ENCODE measurements at places on chromosomes 13 and 19.

GRCh38 chr13:60164234-60164889, 634 bp upstream of the DIAPH3 start:
- no peak for DNase-seq

DNA sequence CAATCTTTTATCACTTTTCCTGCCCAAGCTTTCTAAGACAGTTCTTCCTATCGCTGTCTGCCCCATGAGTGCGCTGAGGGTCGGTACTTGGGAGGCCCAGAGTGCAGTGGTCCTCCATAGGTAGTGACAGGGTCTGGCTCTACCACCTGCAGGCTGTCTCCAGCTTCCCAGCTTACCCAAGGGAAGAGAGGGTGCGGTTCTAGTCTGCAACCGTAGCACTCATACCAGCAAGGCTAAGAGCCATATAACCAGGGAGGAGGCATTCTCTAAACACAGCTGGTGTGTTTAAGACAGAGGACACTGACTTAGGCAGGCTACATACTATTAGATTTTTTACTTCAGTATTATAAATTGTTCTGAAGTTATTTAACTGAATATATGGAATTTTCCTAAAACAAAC, 8.2 kb downstream of the PROZ start:
- no peak for DNase-seq

DNA sequence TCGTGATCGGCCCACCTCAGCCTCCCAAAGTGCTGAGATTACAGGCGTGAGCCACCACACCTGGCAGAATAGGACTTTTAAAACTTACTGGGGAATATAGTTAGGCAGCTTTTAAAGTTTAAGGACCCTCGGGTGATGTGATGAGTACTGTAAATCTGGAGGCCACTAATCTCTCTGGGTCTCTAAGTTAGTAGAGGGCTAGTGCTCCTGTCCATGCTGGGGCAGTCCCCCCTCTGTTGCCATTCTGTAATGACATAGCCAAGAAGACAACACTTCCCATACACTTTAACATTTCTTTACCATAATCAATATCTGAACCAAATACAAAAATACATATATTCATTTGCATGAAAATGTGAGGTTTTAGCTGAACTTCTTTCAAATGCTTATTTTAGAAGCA, 65.7 kb downstream of the IPO5 start:
- DNase-seq: no peak

DNA sequence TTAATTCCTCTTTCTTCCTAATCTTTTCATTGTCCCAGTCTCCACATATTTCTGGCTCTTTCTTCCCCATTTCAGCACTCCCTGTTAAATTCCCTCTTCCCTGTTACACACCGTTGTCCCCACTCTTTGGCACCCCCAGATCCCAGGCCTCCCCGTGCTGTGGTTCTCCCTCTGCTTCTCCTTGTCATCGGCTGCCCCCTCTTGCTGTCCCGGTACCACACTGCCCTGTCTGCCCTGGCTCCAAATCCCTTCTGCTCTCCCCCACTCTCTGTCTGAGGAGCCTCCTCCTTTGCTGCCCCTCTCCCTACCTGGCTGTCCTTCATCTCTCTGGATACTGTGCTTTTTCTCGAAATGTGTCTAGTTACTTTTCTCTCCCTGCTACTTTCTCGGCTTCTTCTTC, 983 bp downstream of the ZNF415 start:
- no peak for DNase-seq

DNA sequence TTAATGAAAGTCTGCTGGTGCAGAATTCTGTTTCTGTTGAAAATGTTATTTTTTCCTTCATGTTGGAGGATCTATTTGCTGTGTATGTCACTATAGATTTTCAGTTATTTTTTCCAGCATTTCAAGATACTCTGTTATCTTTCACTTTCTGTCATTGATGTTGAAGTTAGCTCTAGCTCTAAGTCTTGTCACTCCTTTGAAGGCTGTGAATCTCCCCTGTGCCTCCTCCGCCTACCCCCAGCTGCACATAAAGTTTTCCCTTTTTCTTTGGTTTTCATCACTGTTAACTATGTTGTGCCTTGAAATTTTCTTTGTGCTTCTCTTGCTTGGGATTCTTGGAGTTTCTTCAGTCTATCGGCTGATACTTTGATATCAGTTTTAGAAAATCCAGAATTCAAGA, 20.8 kb downstream of the URI1 start:
- no peak for DNase-seq

DNA sequence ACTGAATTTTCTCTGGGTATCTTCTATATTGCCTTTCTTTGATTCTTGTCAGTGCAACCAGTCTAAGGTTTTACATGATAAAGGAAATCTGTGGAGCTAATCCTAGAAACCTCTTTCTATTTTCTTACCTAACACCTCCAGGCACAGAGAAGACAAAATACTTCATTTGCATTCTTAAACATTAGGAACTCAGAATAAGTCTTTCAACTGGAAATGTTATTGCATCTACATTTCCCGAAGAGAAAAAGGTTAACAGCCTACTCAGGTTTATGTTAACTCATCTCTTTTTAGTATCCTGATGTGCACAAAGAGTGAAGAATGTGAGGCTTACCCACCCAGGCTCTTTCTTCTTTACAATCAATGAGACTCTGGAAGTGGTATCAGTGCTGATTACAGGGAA, 106.7 kb downstream of the PCCA start:
- no peak for DNase-seq

- DNase-seq: no peak
Measured at GRCh38 chr19:584240-585001, 5.3 kb upstream of the HCN2 start.

- no peak for DNase-seq
Measured at GRCh38 chr19:41928221-41928683, at the start of gene ERFL. Gene ERFL (minus strand): TSS chr19:41928449. CDS start chr19:41912919, 15,530 bp downstream.

DNA sequence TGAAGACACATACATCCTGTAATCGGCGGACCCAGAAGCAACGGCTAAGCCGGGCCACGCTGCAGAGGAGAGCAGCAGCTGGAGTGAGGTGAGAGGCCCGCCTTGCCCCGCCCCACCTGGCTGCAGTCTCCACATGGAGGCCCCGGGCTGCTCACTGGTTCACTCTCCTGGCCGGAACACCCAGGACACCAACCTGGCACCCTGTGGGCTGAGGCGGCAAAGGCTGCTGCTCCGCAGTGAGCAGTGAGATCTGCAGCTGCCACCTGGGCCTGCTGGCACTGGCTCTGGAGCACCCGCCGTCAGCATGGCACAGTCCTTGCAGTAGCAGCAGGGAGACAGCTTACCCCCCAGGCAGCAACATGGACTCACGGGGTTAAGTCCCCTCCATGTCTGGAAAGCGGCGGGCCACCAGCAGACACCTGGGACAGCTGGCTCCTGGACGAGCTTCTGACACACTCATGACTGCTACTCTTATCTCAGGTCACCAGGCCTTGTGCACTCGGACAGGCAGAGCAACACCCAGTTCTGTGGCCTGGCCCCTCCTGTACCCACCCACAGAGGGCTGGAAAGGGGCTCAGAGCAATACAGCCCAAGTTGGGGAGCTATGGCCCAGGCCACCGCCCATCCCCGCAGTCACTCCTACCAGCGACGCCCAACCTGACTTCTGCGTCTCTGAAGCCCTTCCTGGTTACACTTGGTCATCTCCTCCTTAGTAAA, 13.2 kb upstream of the KPTN start:
- DNase-seq: no peak

GRCh38 chr13:112792511-112792910, 102.7 kb downstream of the ATP11A start:
- no peak for DNase-seq

- no peak for DNase-seq
Measured at GRCh38 chr13:102089177-102089576, 312.7 kb downstream of the FGF14 start.

DNA sequence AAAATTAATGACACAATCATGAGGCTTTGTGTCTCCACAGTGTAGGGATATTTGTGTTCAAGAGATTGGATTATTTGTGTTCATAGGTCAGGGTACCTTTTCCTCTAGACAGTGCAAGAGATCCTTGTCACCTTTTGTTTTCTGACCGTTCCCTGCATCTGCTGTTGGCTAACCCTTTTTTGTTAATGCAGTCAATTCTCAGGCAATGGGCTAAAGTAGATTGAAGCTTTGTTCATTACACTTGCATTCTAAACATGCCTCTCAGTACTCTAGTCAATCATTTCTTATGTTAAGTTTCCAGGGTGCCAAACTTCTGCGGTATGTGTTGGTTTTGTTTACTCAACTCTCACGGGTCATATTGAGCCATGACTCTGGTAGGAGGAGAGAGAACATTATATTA, 1.8 kb upstream of the MED4 start:
- no peak for DNase-seq
